ENCODE measurements at places on chromosomes 2 and 18.

DNA sequence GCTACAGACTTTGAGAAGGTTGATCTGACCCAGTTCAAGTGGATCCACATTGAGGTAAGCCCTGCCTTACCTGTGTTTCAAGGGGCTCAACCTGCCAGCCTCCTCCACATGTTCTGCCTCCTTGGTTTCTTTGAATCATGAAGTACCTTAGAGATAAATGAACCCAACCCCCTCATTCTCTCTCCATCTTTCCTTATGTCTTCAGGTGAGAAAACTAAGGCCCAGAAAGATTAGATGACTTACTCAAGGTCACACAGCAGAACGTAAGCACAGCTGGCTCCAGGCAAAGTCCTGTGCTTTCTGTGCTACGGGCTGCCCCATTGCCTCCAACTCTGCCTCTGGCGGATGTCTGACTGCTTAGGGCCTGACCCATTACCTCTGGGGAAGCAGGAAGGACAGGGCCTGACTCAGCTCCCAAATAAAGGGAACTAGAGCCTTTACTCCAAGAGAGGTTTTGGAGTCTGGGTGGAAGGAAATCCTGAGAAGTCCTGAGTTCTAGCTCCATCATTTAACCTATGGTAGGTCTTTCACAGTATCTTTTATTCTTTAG, 10.3 kb downstream of the KHK start:
- DNase-seq: no peak

GRCh38 chr18:4399929-4400328, 55.2 kb downstream of the DLGAP1 start:
- DNase-seq: no peak

GRCh38 chr2:14220101-14220500, 412.4 kb upstream of the LRATD1 start:
- no peak for DNase-seq

GRCh38 chr18:12288403-12288755, 19.7 kb upstream of the TUBB6 start:
- DNase-seq: no peak

DNA sequence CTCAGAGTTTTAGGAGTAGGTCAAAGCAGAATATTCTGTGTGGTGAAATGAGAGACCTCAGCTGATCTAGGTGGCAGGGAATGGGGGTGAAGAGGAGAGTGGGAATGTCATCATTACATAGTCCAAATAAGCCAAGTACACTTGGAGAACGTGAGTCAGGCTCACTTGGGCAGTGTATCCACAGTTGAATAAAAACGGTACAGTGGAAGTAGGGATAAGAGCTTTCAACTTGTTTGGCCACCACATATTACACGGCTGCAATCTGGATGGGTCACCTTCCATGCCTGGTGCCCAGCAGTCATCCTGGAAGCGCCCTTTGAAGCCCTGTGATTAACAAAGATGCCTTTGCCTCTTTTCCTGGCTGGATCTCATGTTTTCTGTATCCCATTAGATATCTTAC, 28.6 kb downstream of the MIB1 start:
- no peak for DNase-seq

- DNase-seq: no peak
These were observed 427.7 kb upstream of the HS6ST1 start for GRCh38 chr2:128746356-128746755.

GRCh38 chr2:128667391-128667790, 348.7 kb upstream of the HS6ST1 start:
- no peak for DNase-seq

DNA sequence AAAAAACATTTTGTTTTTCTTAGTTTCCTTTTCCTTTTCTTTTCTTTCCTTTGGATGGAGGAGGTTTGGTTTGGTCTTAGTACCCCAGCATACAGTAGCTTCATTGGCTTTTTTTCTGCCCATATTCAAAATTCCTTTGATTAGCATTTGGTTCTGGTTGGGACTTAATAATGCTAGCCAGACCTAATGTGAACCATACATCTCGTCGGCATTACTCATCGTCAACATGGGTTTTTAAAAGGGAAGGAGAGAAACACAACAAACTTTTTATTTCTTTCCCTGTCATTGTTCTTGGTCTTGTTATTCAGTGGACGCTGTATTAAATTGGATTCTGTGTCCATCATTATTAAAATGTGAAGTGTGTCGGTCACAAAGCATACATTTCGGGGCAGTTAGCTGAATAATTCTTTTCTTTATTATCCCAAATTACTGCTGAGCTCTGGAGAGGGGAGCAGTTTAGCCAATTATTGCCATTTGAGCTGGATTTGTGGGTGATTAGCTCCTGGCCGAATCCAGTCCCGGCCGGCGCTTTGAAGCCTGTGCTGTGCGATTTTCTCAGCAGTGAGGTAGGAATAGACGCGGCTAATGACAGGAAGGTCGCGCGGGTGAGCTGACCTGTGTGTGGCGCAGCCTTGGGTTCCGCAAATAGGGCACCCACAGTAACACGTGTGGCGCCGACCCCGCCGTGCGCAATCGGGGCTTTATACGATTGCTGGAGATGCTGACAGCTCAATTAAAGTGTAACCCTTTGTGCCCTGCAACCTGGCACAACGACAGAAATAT, 303.3 kb downstream of the GBX2 start:
- DNase-seq: peak; percentile 40
